Stromal cell of bone marrow (primary cell): ENCODE measurements at places on chromosomes 4 and X.

DNA sequence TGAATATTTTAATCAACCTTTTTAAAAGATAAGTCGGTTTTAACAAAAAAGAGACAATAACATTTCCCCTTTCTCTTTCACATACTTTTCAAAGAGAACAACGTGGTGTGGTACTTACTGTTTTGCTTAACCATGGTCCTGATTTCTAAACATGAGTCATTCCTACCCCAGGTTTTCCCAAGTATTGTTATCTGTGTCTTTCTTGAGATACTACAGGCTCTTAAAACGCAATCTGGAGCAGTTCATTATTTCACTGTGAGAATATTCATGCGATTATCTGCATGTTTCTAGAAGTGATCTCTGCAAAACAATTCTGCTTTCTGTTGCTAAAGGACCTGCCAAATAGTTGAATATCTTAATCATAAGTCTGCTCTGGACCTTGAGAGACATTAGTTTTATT is 127.3 kb downstream of the TENM3 start:
- no peak for DNase-seq

- no peak for DNase-seq
Observed at GRCh38 chr4:165879641-165880040, 6.6 kb downstream of the TLL1 start.

GRCh38 chrX:97328853-97329390 is 445.2 kb downstream of the RPA4 start:
- no peak for DNase-seq

GRCh38 chr4:1211891-1212545 is 36.9 kb downstream of the CTBP1 start:
- DNase-seq, result no peak

DNA sequence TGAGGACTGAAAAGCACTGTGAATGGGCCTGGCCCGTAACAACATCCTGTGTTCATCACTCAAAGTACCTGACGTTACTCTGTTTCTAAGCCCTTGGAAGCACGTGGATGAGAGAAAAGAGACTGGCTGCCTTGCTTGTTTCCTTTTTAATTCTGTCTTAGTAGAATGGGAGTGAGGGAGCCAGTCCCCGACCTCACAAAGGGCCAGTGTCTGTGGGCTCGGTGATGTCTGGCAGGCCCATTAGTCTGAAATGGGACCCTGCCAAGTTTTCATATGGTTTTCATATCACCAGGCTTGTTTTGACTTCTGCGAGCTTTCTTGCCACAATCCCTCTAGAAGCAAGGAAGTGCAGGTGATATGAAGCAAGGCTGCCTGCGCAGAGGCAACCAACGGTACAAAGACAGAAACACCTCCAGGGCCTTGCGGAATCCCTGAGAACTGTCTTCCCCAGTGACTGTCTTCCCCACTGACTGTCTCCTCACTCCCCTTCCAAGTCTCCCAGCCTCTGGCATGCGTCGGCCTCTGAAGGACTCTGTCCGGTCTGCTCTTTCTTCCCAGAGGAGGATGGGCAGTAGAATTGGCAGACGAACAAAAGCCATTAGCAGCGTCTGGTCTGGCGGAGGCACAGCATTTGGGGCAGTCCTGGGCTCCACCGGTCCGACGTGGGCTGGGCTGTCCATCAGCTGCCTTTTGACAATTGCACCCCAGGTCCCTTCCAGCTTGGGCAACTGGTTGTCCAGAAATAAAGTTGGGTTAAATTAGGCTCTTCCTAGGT is 20.2 kb upstream of the RASL11B start:
- DNase-seq, result no peak

DNA sequence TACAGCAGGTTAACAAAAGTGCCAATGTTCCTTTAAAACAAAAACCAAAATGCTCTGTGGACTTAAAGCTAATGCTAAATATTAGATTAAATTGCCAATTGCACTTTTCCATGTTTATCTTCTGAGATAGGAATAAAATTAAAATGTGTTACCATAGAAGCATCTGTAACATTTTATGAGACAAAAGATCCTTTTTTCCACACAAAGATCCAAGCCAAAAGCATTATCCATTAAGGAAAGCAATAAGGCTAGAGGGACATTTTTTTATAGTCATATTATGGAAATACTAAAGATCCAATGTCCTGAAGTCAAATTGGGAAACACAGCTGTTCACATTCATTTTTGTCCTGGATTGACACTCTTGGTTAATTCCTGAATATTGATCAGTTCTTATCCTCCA is 73.6 kb downstream of the PALLD start:
- DNase-seq, result no peak

- DNase-seq, result no peak
Observed at GRCh38 chr4:604131-604530, 21.2 kb upstream of the PDE6B start.

GRCh38 chr4:183348706-183349659 is 26.8 kb upstream of the CLDN24 start:
- DNase-seq, result peak; percentile 78

DNA sequence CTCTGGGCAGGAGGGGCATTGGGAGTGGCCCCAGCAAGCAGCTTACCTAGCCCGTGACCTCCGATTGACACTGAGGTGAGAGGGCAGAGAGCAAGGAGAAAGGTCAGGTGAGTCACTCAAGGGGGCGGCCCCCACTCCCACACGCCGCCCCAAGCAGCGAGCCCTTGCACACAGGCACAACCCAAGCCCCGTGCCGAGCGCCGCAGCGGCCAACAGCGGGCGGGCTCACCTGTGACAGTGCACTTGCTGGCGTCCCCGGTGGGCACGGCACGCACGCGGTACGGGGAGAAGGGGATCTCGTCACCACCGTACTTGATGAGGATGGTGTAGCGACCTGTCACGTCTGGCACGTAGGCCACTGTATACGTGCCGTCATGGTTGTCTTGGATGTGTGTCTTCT is 17.2 kb downstream of the FLNA start:
- DNase-seq, result no peak

DNA sequence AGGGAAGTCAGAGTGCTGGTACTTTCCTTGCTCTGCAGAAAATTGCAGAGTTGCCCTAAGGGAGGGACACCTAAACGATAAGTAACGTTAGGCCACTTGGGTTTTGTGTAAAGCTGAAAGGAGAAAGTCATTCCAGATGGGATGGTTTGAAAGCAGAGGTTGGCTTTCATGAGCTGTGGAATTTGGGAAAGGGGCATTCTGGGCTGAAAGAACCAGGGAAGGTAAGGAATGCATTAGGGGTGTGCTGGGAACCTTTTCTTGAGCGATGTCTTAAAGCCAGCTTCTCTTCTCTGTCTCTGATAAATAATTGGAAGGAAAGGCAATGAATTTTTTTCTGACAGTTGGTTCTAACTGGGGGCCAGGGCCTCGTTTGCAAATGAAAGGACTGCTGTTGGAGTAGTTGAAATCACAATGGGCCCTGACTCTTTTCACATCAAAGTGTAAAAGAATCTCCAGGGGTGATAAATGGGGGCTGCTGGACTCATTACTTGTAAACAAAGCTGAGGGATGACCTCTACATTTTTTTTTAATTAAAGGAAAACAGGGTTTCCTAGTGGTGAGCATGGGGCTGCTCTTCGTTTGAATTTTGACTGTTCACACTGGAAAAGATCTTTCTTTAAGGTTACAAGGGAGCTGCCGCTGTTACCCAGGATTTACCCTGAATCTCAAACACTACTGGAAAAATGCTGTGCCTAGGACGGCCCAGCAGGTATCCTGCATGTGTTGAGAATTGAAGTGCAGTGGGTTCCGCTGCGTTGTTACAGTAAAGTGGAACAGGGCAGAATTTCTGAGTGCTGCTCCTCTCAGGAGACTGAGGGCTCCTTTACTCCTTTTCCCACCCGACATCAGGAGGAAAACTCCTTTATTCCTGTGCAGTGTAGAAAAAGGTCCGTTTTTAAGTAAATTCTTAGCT is 25.0 kb downstream of the AFF1 start:
- no peak for DNase-seq

DNA sequence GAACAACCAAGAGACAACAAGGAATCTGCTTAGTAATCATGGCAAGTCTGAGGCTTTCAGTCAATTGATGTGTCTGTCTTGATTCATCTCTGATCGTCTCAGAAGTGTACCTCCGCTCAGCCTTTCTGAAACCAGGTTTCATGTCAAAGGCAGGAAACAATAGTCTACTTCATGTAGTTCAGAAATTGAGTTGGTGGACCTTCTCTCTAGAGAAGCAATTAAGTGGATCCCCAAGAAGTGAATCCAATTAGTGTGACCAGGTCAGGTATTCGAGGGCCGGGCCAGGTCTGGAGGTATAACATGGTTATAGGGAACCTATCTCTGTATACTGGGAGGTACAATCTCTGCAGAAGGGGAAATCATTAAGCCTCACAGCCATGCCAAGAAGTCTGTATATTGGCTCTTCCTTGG is 32.0 kb downstream of the DAPP1 start:
- no peak for DNase-seq

DNA sequence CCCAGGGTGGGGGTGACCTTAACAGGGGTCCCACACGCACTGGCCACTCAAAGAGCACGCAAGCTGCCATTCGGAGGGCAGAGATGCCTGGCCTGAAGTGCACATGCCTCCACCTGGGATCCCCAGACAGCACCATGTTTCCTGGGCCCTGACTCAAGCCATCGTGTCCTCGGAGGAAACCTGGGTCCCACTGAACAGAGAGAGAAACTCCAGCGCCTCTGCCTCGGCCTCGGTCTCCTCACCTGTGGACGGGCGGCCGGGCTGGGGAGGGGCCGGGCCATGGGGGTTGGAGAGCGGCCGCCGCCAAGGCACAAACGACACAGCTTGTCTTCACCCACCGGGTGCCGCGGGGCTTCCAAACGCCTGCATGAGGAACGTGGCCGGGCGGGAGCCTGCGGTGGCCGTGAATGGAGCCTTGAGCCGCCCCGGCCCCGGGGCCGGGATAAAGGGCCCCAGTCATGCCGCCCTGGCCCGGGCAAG is 30.0 kb upstream of the FGFR3 start:
- no peak for DNase-seq

- no peak for DNase-seq
Observed at GRCh38 chrX:44317181-44317580, 26.3 kb downstream of the EFHC2 start.

DNA sequence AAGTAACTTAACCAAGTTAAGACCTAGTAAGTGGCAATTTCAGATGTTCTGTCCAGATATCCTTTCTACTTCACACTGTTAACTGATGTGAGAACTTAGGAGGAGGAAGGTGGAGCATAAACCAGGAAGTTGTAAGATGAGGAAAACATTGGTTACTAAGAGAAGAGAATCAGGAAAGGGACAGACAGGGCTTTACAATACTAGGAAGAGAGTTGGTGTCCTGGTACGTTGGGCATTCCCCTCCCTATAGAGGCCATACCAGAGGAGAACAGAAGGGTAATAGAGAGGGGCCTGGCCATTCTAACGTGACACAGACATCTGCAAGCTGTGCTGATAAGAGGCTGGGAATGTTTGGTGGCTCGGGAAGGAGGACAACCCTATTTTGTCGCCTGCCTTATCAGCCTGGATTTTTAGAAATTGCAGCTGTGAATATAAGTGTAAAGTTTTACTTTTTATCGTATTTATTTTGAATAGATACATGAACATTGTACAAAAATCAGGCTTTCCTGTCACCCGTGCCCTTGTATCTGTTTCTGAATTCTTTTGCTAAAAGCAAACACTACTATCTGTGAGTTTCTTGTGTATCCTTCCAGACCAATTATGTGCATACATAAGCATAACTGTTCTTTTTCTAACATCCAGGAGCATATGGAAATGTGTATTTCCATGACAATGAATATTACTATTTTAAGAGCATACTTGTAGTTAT is 53.5 kb upstream of the HPRT1 start:
- no peak for DNase-seq

GRCh38 chr4:3041192-3042142 is 32.9 kb downstream of the HTT-AS start:
- peak; percentile 25 for DNase-seq

DNA sequence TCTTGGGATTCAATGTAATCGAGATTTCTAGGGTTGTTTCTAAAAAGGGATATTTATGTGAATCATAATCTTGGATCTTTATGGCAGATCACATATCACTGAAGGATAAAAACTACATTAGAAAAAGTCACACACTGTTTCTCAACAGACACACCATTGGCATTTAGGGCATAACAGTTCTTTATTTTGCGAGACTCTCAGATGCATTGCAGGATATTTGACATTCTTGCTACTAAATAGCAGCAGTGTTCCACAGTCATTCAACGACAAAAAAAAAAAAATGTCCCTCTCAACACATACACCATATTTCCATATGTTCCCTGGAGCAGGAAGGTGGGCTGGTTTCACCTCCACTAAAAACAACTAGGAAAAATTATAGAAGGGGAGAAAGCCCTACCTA is 243.4 kb upstream of the PCDH18 start:
- no peak for DNase-seq

GRCh38 chr4:105896984-105897775 is 1.9 kb downstream of the NPNT start:
- no peak for DNase-seq

DNA sequence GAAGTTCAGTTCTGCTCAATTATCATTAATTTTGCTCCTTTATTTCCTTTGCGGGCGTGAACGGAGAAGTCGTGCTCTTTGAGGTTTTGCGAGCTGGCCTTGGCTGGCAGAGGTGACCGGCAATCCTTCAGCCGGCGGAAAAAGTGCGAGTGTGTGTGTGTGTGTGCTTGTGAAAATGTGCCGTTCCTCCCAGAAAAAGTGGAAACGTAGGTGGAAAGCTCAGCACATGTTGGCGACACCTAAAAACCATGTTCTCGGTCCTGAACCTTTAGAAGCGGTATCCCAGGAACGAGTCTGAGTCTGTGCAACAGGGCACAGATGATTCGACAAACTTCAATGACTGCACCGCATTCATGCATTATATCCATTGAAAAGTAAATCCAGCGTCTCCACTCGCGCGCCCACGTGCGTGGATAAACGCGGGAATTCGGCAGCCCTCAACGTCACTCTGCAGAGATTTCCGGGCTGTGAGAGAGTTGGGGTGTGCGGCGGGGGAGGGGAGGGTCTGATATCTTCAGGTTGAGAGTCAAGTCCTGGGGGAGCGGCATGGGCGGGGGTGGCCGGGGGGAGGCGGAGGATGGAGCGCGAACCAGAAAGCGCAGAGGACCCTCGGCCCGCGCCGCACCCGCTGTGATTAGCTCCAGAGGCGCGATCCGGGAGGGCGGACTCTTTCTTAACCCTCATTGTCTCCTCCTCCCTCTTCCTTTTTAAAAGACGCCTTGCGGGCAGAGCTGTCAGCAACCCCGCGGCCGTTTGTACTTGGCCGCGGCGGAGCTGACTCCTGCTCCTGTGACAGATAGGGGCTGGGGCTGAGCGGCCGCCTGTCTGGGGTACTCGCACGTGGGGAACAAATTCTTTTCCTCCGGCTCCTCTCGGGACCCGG is at the start of gene SHISA3:
SHISA3 (plus strand) TSS at position 737 of the 883 bp plus-strand sequence. CDS start 569 bp downstream, outside the sequence.
- no peak for DNase-seq

DNA sequence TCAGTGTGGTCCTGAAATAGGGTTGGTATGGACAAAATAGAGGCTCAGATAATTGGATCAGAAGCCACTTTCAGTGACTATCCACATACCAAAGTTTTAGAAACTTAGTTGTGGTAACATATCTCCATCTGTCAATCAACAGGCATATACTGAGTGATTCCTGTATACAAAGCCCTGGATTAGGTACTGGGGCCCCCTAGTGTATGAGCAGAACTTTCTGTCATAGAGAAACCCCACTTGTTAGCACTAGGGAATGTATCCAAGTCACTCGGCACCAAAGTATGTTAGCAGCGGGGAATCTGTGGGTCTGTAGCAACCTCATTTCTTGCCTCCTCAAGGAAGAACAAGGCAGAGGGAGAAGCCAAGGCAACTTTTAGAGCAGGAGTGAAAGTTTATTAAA is 50.7 kb downstream of the MAP7D3 start:
- no peak for DNase-seq

GRCh38 chr4:41067369-41067768 is 147.0 kb downstream of the APBB2 start:
- DNase-seq, result no peak

GRCh38 chr4:180596888-180597483 is 1646.2 kb upstream of the TENM3 start:
- DNase-seq, result no peak
